ENCODE measurements at places on chromosomes 1 and 21. TPM values are rescaled to one million over a fixed set of nuclear protein-coding genes. Genes with fewer than 3 reads are reported as not detected.

Gene TSPEAR
- total RNA-seq = 0.35 TPM

GRCh38 chr1:205141236-205142101 lies 19.7 kb upstream of the RBBP5 start:
- peak; percentile 93 for DNase-seq

GRCh38 chr1:213997038-213997771 lies 9.4 kb downstream of the PROX1 start:
- DNase-seq = no peak

DNA sequence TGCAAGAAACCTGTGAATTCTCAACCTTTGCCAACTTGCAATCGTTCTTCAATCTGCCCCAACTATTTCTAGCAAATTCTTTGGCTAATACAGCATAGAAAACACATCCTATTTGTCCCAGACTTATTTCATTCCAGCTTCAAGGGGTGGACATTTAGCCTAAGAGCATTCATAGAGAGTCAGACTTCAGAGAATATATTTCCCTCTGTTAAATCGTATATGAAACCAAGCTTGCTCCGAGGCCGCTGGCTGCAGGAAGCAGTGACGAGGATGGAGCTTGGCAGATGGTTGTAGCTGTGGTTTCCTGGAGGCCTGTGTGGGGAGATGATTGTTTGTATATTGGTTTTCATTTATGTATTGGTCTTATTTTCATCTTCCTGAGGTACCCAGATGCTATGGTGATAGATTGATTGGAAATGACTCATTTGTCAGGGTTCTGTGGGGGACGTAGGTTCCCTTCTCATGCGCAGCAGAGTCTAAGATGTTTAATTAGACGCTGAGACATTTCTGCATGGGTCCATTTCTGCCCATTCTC lies 26.1 kb downstream of the MAN1C1 start:
- DNase-seq = no peak

DNA sequence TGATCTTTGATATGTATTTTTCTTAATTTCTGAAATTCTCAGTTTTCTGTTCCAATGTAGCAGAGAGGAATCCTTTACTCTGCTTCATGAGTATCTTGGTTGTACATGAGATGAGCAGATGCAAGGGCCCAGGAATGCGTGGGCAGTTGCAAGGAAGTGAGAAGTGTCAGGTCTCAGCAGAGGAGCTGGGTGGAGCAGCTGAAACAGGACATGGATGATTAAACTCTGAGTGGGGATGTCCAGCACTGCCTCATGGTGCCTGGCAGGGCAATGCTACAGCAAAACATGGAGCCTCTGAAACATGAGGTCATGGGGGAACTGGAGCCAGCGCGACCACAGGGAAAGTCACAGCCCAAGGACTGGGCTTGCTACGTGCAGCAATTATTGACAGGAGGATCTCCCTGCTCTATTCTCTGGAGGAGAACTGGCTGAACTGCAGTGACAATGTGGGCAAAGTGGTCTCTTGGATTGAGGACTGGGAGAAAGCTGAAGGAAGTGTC lies 48.4 kb downstream of the COLGALT2 start:
- no peak for DNase-seq

Gene CDC20
- 244 TPM for total RNA-seq

DNA sequence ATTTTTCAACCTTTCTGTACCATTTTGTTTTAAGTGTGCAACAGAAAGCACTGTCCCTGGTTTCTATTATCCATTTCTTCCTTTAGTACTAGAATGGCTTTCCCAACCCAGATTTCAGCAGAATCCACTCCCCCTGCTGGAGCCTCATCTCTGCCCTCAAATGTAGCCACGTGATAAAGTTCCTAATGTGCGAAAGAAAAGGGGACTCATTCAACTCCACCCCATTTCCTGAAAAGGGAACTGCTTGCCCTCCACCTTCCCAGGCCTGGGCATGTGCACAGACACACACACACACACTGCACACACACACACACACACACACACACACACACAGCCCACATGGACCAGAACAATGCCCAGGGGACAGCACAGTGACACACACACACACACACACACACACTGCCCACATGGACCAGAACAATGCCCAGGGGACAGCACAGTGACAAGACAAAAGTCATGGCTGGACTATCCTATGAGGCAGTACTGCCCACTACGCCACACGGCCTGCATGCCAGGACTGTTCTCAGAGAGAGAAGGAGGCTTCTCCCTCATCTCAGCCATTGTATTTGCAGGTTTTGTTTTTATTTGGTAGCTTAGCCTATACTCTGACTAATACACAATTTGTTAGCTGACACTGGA lies 33.2 kb downstream of the PACC1 start:
- DNase-seq = no peak

DNA sequence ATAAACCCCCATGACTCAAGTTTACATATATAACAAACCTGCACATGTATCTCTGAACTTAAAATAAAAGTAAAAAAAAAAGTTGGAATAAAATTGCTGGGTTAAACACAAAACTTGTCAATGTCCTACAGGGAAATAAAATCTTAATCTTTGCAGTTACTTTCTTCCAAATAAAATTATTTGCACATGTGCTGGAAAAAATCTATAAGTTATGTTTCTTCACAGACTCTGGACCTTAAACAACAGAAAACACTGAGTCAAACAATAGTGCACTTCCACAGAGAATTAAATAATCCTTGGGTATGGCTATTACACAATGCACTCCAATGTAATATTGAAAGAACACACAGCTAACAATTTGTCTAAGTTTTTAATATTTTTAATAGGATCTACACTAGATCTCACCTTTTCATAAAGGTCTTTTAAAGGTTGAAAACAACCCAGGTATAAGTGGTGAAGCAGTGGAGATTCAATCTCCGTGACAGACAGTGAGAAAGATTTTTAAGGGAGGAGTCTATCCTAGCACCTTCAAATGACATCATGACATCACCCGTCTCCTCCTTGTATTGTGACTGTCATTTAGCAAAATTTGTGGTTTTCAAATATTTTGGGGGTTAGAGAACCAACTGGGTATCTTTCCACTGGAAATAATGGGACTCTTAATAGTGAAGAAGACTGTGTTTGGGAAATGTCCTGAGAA lies 25.2 kb upstream of the FGGY start:
- no peak for DNase-seq

Gene MAN1C1
- total RNA-seq = 11.6 TPM

- DNase-seq = no peak
These were observed 23.9 kb upstream of the KCTD3 start for GRCh38 chr1:215543191-215543606.

- DNase-seq = no peak
These were observed 197.6 kb upstream of the ADAMTS5 start for GRCh38 chr21:27164208-27165177.

DNA sequence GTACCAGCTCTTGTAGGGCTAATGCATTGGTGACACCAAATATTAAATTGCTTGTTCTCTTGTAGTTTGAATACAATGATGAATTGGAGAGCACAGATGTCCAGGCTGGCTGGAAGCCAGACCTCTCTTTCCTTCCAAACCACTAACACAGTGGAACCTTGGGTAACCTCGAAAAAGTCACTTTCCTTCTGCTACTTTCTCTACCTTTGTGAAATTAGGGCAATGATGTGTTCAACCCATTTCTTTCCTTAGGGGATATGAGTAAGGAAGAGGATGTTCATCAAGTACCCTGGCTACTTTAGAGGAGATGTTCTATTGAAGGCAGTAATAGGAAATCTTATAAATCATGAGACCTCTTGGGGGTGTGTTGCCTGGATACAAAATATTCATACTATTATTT lies 55.7 kb downstream of the XCL2 start:
- DNase-seq = no peak

Measured in GM23338 (cell line).